ENCODE measurements at places on chromosomes 4 and X. TPM values are rescaled to one million over a fixed set of nuclear protein-coding genes. Genes with fewer than 3 reads are reported as not detected.

CC2D2A gene
- polyA plus RNA-seq, result not detected

NUDT9 gene
- 19.4 TPM for polyA plus RNA-seq

GRCh38 chr4:96593422-96593821 is 753.5 kb downstream of the PDHA2 start:
- no peaks in the 10 kb centered on the region for H3K27me3 ChIP-seq
- DNase-seq, result no peak

DNA sequence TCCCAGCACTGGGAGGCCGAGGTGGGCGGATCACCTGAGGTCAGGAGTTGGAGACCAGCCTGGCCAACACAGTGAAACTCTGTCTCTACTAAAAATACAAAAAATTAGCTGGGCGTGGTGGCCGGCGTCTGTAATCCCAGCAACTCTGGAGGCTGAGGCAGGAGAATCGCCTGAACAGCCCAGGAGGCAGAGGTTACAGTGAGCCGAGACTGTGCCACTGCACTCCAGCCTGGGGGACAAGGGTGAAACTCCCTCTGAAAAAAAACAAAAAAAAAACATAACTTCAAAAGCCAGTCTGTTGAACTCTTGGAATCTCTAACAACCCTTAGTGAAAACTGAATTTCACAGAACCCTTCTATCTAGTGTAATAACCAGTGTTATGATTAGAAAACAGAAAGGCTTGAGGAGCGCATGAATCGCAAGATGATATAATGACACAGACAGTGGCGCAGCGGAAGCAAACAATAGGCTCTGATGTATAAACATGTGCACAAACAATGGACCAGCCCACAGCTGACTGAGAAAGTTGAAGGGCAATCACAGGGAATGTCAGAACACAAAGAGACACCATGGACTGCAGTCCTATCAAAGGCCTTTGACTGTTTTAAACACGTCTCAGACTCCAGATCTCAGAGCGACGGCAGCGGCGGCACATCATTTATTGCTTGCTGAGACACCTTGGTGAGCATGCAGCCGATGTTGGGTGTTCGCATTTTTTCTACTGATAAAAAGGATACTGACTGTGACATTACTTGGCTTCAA is 81.6 kb downstream of the NSUN7 start:
- H3K4me1 ChIP-seq, result peaks cover 6% of the 10 kb centered on the region
- no peaks in the 10 kb centered on the region for H3K27me3 ChIP-seq
- no peak for DNase-seq
- H3K36me3 ChIP-seq, result peaks cover 13% of the 10 kb centered on the region
- no peak overlapping the region for H3K4me3 ChIP-seq
- no peak overlapping the region for H3K27ac ChIP-seq

DNA sequence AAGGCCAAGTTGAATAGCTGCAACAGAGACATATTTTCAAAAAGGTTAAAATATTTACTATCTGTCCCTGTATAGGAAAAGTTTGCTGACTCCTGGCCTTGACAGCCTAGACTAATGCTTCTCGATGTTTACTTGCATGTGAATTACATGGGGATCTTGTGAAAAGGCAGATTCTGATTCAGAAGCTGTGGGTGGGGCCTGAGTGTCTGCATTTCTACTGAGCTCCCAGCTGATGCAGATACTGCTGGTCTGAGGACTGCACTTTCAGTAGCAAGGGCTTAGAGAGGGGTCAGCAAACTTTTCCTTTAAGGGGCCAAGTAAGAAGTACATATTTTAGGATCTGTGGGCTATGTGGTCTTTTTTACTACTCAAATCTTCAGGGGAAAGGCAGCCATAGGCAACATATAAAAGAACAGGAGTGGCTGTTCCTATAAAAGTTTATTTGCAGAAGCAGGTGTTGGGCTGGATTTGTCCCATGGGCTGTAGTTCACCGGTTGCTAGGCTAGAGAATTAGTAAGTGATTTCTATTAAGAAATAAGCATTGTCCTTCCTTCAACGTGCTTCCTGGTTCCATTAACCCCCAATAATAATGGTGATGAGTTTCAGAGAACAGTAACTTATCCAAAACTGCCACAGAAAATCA is 97.2 kb upstream of the PDE5A start:
- no peak for DNase-seq
- H3K27ac ChIP-seq, result no peak overlapping the region
- H3K27me3 ChIP-seq, result no peaks in the 10 kb centered on the region
- no peak overlapping the region for H3K4me3 ChIP-seq
- H3K36me3 ChIP-seq, result no peaks in the 10 kb centered on the region

DNA sequence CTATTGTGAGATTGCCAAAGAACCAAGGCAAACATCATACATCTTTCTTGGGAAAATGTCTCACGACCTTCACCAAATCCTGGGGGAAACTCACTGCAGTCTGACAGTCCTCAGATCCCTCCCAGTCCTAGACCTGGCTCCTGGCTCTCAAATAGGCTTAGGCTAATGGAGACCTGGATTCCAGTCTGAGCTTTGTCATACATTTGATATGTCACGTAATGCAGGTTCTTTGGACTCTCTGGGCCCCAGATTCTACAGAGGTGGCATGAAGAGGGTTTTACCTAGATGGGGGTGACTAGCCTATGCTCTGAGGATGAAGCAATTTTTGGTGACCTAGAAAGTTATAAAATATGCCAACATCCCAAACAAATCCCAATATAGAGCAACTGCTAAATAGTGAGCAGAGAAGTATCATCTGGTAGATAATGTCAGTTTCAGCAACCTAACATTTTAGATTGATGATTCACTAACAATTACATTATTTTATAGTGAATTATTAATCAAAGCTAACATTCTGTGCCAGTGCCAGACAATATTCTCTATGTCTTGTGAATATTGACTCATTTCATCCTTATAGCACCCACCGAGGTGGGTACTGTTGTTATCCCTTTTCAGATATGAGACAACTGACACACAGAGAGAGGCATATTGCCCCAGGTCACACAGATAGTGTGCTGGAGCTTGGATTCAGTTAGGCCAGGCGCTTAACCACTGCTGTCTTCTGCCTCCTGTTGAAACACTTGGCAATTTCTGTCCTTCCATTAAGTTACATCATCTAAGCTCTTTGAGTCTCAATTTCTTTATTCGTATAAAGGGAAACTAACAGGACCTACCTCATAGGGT is 195.4 kb upstream of the MAMLD1 start:
- H3K27ac ChIP-seq, result no peak overlapping the region
- H3K36me3 ChIP-seq, result no peaks in the 10 kb centered on the region
- no peaks in the 10 kb centered on the region for H3K27me3 ChIP-seq
- no peak for DNase-seq

- no peak for DNase-seq
- no peak overlapping the region for H3K27ac ChIP-seq
- H3K4me1 ChIP-seq, result no peaks in the 10 kb centered on the region
- no peaks in the 10 kb centered on the region for H3K36me3 ChIP-seq
- no peak overlapping the region for H3K4me3 ChIP-seq
These were observed 29.1 kb upstream of the KLHL8 start for GRCh38 chr4:87249332-87250019.

- DNase-seq, result no peak
- H3K27me3 ChIP-seq, result peaks cover 8% of the 10 kb centered on the region
- H3K4me1 ChIP-seq, result no peaks in the 10 kb centered on the region
- H3K27ac ChIP-seq, result no peak overlapping the region
These were observed 135.8 kb upstream of the DGKK start for GRCh38 chrX:50606300-50606950.

DNA sequence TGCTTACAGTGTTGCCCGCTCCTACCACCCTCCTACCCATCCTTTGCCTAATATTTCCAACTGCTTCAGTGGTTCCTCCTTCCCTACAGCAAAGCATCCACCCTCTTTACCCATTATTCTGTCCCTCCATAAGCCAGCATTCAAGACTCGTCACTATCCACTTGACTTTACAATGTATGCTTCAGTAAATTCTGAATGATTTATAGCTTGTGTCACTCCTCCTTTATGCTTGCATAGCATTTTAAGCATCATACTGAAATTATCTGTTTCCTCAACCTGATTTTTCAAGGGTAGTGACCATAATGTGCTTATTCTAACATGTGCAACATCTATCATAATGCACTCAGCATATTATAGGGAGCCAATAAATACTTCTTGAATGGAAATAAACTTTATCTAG is 365.5 kb downstream of the RAB28 start:
- no peak overlapping the region for H3K4me3 ChIP-seq
- H3K36me3 ChIP-seq, result no peaks in the 10 kb centered on the region
- no peaks in the 10 kb centered on the region for H3K27me3 ChIP-seq
- no peaks in the 10 kb centered on the region for H3K4me1 ChIP-seq
- DNase-seq, result no peak

DNA sequence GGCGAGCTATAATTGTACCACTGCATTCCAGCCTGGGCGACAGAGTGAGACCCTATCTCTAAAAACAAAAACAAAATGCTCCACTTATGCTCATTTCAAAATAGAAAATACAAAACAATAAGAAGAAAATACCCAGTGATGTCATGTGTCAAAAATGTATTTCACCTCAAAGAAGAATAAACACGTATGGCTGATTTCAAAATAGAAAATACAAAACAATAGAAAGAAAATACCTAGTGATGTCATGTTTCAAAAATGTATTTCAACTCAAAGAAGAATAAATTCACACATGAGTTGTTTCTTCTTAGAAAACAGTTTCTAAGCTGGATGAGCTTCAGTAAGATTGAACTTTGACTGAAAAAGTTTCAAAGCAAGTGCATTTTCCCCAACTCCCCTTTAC is 20.3 kb upstream of the PDCL2 start:
- DNase-seq, result no peak

- no peaks in the 10 kb centered on the region for H3K27me3 ChIP-seq
- no peak overlapping the region for H3K4me3 ChIP-seq
- H3K4me1 ChIP-seq, result peaks cover 22% of the 10 kb centered on the region
- H3K36me3 ChIP-seq, result no peaks in the 10 kb centered on the region
- no peak overlapping the region for H3K27ac ChIP-seq
These were observed 198.7 kb downstream of the CCNG2 start for GRCh38 chr4:77355731-77356130.

DNA sequence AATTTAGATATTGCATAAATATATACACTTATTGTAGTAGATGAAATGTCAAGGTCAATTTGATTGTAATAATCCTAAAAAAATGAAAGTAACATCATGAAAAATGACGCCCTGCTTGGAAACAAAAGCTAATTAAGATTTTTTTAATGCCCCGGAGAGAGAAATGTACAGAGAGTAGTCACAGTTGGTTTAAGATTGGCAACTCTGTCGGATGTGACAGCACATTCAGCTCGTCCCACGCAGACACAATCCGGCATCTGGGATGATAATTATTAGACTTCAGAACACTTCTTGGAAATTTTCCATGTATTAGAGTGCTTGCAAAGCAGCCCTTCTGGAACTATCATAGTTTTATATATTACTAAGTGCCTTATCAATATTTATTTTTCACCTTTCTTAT is 478.0 kb downstream of the PDHA2 start:
- no peaks in the 10 kb centered on the region for H3K36me3 ChIP-seq
- H3K27me3 ChIP-seq, result no peaks in the 10 kb centered on the region
- DNase-seq, result no peak
- no peak overlapping the region for H3K27ac ChIP-seq
- no peaks in the 10 kb centered on the region for H3K4me1 ChIP-seq

GRCh38 chr4:22454955-22455354 is 60.9 kb downstream of the ADGRA3 start:
- no peaks in the 10 kb centered on the region for H3K4me1 ChIP-seq
- H3K27ac ChIP-seq, result no peak overlapping the region
- no peaks in the 10 kb centered on the region for H3K27me3 ChIP-seq
- no peak for DNase-seq
- no peaks in the 10 kb centered on the region for H3K36me3 ChIP-seq

- no peaks in the 10 kb centered on the region for H3K36me3 ChIP-seq
- no peak overlapping the region for H3K4me3 ChIP-seq
- no peak overlapping the region for H3K27ac ChIP-seq
- peaks cover 13% of the 10 kb centered on the region for H3K27me3 ChIP-seq
- DNase-seq, result no peak
These were observed 121.4 kb downstream of the GPAT3 start for GRCh38 chr4:83657336-83657735.
